Caki2 (cell line): ENCODE measurements at places on chromosomes 4 and X.

- peak; percentile 0 for DNase-seq
These were observed 51.4 kb upstream of the GABRE start for GRCh38 chrX:152025656-152026440.

DNA sequence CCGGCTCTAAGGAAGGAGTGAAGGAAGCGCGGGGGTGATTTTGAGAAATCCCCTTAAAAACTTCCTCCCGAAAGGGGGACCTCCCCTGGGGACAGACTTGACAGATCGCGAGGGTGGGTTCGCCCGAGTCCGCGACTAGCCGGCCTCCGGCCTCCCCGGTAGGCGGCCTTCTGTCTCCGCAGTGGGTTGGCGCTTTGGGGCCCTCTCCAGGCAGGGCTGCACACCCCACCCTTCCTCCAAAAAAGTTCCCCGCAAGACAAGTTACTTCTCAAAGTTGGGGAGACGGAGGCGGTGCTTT lies 24.8 kb downstream of the HOPX start:
- no peak for DNase-seq

GRCh38 chrX:154317391-154317995 lies 21.9 kb downstream of the TKTL1 start:
- DNase-seq, result no peak

DNA sequence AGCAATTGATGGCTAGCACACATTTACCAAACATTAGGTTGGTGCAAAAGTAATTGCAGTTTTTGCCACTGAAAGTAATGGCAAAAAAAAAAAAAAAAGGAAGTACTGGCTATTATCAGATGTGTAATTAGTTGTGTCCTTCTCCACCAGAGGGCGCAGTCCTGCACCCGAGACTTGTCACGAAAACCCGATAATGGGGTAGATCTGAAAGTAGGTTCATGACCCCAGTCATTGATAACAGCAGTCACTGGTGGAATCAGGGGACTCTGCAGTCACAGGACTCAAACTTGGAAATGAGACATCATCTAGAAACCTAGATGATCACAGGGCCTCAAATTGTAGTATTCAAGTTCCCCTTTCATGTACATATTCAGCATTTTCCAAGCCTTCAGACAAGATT lies 13.1 kb upstream of the ACOT9 start:
- peak; percentile 25 for DNase-seq
